Activated T-cell treated with anti-CD3 and anti-CD28 coated beads, Interleukin-2, amount 50 U/mL, for 4 hours (primary cell): ENCODE measurements at places on chromosomes 5 and 9.

DNA sequence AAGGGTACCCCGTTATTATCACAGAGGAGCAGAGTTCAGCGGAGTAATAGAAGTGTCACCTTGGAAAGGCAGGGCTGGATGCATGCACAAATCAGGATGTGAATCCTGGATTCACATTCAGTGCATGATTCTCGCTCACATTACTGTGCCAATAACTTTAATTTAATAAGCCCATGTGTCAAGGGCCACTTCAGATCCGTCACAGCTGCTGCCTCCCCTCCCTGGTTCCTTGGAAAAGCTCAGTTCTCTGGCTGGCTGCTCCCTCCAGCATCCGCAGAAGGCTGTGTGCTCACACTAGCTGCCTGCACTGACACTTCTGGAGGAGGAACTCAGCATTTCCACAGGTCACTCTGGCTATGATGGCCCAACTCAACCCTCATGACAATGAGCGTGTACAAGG is 256.8 kb upstream of the ADAMTS16 start:
- DNase-seq, result no peak

DNA sequence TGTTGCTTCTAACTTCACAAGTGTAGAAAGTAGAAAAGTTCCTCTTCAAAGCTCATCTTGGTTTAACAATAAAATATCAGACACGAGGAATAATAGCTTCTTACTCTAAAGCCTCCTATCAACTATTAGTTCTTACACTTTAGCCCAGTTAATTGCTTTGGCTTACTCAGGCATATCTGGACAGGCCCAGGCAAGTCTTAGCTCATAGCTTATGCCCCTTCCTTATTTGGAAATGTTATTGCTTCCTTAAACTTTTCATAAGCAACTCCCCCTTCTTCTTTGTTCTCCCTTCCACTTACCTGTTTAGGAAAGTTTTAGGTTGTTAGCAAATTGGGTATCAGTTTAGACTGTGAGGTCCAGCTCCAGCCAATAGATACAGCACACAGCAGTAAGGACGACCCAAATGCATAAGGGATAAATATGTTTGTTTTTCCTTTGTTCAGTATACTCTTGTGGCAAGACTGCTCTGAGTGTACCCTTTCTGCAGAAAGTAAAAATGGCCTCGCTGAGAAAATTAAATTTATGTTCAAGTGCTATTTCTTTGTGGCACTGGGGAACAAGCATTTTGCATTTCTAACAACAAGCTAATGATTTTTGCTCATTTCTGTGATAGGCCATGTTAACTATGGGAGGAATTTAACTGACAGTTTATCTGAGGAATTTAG is 162.1 kb downstream of the SMC2 start:
- no peak for DNase-seq

GRCh38 chr5:149261246-149261645 is 10.4 kb upstream of the AFAP1L1 start:
- DNase-seq, result no peak

GRCh38 chr5:141793403-141793802 is 84.8 kb downstream of the PCDH1 start:
- no peak for DNase-seq

DNA sequence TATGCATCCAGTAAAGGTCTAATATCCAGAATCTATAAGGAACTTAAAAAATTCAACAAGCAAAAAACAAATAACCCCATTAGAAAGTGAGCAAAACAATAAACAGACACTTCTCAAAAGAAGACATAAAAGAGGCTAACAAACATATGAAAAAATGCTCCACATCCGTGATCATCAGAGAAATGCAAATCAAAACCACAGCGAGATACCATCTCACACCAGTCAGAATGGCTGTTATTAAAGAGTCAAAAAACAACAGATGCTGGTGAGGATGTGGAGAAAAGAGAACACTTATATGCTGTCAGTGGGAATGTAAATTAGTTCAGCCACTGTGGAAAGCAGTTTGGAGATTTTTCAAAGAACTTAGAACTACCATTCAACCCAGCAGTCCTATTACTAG is 86.1 kb downstream of the WWC1 start:
- no peak for DNase-seq

- DNase-seq, result no peak
Measured at GRCh38 chr5:124706729-124707361, 39.6 kb downstream of the ZNF608 start.

GRCh38 chr5:78519198-78519941 is 129.2 kb downstream of the LHFPL2 start:
- no peak for DNase-seq

GRCh38 chr5:68911840-68912690 is 181.7 kb upstream of the SLC30A5 start:
- no peak for DNase-seq

DNA sequence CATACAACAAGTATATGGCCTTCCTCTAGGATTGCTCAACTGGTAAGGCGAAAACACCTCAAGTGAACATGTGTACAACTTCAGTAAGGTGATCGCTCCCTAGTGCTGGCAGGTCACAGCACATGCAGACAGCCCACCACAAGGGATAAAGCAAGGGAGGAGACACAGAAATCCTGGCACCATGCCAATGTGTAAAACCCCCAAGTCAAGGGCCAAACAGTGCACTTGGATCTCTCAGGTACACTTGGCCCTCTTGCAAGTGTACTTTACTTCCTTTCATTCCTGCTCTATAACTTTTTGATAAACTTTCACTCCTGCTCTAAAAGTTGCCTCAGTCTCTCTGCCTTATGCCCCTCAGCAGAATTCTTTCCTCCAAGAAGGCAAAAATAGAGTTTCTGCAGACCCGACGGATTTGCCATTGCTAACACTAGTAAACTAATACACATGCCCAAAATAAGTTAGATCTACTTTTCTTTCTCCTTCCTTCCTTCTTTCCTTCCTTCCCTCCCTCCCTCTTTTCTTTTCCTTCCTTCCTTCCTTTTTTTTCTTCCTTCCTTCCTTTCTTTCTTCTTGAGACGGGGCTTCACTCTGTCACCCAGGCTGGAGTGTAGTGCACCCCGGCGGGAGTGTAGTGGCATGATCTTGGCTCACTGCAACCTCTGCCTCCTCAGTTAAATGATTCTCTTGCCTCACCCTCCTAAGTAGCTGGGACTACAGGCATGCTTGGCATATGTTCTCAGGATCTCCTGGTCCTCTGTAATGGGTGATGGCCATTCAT is 6.8 kb upstream of the LNPEP start:
- no peak for DNase-seq

GRCh38 chr5:135649435-135649834 is 70.6 kb upstream of the CXCL14 start:
- no peak for DNase-seq

- DNase-seq, result peak; percentile 77
Measured at GRCh38 chr9:137114613-137115393, at the start of gene DPP7. Gene DPP7, minus strand, starts transcription at chr9:137114733. Its CDS starts 20 bp downstream, at chr9:137114713.

DNA sequence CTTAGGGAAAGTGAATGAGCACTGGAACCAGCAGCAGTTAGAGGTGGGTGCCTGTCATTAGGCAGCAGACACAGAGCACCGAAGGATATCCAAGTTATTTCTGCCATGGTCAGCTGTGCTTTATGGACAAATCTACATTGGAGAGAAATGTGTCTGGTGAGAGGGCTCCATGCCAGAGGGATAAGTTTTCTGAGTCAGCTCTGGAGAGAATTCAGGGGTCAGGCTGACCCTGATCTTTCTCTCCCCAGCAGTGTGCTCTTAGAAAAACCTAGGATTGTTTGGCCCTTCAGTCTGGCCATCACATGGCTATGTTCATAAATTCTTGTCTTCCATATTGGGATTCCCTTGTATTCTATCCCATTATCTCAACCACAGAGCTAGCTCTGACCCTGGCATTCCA is 8.9 kb upstream of the IL17B start:
- DNase-seq, result no peak

- DNase-seq, result no peak
Measured at GRCh38 chr9:84846906-84847305, 177.4 kb downstream of the NTRK2 start.

DNA sequence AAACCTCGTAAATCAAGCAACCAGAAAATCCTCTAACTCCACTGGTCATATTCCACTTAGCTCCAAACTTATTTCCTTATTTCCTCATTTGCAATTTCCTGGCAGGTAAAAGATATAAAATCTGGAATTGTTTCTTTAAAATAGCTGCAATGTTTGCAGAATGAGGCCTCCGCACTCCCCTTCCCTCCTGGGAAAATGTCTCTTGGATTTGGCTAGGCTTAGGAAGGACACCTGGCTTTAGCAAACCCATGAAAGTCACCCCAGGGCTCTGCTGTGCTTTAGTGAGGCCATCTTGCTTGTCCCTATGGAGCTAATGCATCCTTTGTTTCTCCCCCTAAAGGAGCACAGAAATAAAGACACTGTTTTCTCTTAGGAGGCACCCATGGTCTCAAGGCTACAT is 10.5 kb downstream of the ARSB start:
- no peak for DNase-seq

GRCh38 chr9:28443461-28443860 is 870.2 kb upstream of the C9orf72 start:
- DNase-seq, result no peak

DNA sequence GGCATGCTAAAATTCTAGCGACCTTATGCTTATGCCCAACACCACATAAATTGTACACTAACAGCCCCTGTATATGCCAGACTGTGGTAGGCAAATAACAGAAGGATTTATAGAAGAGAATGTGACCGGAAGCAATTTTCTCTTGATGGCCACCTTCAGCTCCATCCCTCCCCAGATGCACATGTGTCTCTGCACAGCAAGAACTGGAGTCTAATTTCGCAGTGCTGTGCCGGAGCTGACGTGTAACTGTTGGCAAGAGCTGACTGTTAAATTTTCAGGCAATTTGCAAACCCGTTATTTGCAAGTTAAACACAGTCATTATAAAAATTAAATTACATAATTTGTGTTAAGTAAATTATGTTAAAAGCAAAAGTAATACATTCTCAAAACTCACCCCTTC is 48.4 kb downstream of the PCA3 start:
- DNase-seq, result no peak

GRCh38 chr5:127886081-127886480 is 182.9 kb downstream of the CCDC192 start:
- no peak for DNase-seq

DNA sequence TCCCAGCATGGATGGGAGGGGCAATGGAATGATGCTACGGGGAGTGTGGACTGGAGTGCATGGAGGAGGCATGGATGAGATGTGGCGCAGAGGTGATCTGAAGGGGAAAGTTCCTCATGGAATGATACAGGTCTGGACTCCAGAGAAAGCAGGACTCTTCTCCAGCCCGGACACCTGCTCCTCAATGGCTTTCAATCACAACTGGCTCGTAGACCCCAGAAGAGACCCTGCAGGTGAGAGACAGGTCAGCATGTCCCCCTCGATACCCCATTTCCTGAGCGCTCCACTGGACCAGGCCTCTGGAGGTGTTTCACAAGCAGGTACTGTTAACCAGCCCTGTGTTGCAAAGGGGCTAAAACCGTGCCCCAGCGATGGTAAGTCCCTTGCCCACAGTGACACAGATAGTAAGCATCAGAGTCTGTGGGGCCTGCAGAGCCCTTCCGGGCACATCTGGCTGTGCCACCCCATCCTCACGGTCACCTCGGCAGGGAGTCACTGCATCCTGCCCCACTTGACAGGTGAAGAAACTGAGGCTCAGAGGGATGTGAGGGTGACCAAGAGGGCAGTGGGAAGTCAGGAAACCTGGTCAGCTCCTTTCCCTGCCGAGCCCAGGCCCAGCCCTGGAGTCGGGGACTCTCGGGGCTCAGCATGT is 5.5 kb upstream of the DPM2 start:
- no peak for DNase-seq

DNA sequence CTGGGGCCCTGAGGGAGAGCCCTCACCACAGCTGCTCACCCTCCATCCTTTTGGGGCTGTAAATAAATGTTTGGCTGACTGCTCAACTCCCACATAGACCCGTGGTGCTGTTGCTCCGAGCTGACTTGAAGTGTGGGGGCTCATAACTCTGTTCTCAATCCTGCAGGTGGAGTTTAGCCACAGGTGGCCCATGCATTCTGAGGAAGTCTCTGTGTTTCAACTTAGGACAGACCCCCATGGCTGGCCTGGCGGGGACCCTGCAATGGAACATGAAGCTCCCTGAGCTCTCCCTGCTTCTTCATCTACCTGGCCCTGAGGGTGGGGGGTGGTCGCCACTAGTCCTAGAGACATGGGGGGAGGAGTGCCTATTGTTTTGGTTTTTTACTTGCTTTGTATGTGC is 19.7 kb downstream of the NDUFS6 start:
- DNase-seq, result no peak

DNA sequence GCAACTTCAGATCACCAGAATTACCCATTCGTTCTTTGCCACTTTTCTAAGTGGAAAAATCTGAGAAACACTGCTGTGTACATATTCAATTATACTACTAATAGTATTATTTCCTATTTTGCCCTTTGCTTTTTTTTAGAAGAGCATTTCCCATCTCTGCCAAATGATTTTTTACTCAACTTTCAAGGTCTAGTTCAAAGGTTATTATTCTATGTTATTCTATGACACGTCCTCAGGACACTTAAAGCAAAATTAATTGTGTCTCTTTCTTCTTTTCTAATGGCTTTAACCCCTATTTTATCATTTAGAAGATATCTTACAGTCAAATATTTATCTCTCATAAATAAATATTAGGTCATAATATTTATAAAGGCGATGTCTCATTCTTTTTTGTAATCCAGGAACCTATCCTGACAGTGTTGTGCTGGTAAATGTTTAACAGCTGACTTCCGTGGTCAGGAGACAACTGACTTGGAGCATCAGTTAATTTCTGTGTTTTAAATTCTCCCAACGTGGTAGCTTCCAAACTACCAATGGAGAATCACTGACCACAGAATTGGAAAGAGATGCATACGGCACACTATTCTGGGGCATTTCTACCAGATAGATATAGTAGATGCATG is 375.2 kb downstream of the ARRDC3 start:
- DNase-seq, result no peak

GRCh38 chr5:143877196-143877595 is 65.2 kb downstream of the HMHB1 start:
- no peak for DNase-seq

DNA sequence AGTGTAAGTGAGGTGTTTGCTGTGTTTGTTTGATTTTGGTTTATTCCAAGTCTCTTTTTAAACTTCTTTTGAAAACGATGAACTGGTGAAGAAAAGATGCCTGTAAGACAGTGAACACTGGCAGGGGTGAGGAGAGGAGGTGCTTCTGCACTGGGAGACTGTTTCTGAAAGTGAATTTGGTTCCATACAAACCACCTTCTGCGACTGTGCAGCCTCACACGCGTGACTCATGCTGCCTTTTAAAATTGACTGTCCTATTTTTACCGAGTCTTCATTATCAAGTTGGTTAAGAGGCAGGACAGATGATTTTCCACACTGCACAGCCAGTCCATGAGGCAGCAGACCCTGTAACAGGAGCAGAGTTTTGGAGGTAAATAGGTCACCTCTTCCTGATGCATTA is 340.6 kb downstream of the MTRR start:
- DNase-seq, result no peak

GRCh38 chr5:150057052-150057451 is 29.3 kb downstream of the CSF1R start:
- DNase-seq, result no peak

GRCh38 chr9:131396626-131397025 is 2.7 kb downstream of the PRRC2B start:
- DNase-seq, result no peak
